Neural progenitor cell (in vitro differentiated cells): ENCODE measurements at places on chromosomes 11 and 22.
A peak's percentile ranks its signal among the peaks of the same experiment; 100 is the strongest.

DNA sequence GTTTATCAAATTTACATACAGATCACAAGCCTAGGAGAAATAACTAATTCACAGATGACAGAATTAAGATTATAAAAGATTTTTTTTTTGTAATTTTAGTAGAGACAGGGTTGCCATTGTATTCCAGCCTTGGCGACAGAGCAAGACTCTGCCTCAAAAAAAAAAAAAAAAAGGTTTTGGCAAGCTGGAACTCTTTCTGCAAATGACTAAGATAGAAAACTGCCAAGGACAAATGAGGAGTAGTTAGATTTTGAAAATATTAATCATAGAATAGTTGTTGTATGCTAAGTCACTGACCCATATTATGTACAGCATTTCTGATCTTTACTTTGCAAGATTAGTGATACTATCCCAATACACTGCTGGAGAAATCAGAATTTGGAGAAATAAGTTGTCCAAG is 99.2 kb downstream of the C11orf65 start:
- no peak for DNase-seq

DNA sequence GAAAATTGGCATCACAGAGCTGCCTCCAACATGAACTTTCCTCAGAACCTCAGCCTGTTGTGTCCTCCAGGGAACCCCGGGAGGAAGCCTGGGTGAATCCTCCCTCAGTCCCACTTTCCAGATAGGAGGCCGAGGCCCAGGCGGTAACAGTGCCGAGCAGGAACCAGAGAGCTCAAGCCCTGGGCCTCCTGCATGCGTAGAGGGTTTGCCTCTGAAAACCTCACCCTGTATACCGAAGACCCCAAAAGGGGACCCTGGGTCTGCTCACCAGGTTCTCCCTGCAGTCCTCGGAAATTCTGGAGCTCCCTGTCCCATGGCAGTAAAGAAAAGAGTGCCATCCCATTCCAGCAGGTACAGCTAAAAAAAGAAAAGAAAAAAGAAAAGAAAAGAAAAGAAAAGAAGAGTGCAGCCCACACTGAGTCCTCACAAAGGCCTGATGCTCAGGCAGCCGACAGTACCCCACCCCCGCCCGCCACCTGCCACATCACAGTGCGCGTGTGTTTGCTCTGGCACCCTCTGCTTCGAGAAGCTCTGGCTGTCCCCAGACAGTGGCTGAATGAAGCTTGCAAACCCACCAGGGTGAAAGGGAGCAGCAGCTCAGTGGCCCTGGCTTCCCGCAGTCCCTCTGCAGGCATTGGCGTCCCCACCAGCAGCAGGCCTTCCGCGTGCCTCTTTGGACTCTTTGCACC is 28.4 kb upstream of the FADD start:
- DNase-seq, result no peak

DNA sequence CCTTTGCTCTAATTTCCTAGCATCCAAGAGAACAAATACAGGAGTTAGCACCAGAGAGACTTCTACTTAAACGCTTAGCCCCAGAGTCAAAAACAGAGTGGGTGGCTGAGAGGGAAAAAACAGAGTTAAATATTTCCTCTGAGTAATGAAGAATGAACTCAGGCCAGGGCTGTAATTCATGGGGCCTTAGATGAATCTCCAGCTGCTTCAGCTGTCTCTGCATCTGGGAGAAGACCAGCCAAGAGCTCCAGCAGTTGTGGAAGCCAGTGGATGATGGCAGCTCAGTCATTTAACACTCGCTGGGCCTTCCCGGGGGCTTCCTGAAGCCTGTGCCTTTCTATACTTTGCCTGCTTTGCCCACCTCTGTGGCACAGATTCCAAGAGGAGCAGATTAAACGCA is 5.7 kb upstream of the ADAMTS15 start:
- DNase-seq, result no peak

- no peak for DNase-seq
Observed at GRCh38 chr11:126527651-126528050, 172.2 kb downstream of the ST3GAL4 start.

GRCh38 chr11:46836870-46837269 is 9.2 kb downstream of the CKAP5 start:
- no peak for DNase-seq

GRCh38 chr11:46526216-46527215 is 67.3 kb downstream of the AMBRA1 start:
- no peak for DNase-seq

DNA sequence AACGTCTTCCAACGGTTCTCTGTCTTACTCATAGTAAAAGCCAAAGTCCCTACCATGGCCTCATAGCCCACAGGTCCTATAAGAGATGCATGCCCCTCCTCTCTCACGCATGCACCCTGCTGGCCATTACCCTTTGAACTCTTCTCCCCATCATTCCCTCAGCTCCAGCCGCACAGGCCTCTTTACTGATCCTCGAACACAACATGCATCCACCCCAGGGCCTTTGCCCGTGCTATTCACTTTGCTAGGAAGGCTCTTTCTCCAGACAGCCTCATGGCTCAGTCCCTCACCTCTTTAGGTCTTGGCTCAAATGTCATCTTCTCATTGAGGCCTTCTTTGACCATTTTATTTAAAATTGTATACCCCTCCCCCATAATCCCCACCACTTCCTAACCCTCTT is 7.5 kb downstream of the AP1B1 start:
- no peak for DNase-seq

DNA sequence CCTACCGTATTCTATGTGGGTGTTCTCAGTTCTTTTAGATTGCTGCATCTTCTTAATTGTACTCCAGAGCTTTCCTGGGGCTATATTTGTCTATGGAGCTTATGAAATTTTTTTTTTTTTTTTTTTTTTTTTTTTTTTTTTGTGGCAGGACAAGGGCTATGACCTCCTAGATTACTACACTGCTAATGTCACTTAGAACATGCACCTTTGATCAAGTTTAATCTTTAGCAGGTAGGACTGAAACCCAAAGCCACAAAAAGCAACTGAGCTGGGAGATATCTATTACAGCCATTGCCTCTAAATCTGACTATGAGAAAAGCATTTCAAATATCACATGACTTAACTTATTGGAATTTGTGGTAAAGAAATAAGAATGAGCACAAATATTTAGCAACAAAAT is 21.7 kb upstream of the ABTB2 start:
- DNase-seq, result no peak

GRCh38 chr11:47538741-47539565 is 14.0 kb downstream of the CELF1 start:
- DNase-seq, result peak; percentile 31

DNA sequence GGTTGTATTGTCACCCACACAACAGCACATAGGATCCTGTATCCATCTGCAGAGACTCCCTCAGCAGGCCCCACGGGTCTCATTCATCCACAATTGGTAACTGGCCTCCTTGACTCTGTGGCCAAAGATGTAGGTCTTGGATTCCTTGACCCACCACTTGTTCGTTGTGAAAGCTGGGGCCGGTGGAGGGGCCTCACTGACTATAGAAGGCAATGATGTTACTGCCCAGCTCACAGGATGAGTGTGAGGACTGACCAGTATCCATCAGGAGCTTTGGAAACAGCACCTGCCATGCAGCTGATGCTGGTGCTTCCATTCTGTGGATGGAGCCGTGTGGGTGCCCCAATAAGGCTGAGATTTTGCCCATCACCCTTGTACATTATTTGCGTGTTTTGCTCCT is 615.7 kb downstream of the BRD1 start:
- no peak for DNase-seq

DNA sequence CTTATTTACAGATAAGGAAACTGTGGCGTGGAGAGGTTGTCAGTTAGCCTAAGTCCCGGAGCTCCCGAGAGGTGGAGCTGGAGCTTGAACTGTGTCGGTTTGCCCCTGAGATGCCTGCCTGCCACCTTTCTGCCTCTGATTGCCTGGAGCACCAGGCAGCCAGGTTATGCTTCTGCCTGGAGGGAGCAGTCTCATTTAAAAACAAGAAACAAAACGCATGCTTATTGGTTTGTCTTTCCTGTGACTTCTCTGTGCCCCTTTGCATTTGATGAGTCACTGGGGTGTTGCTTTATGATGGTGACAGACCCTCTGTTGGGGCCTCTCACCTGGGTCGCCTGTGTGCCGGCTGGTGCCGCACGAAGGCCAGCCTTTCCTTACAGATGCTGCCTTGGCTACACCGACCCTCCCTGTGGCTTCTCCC is 12.2 kb downstream of the AP2A2 start:
- DNase-seq, result no peak

GRCh38 chr11:65445604-65446445 is 23.2 kb downstream of the NEAT1 start:
- DNase-seq, result no peak

GRCh38 chr11:62195945-62196344 is 5.9 kb downstream of the SCGB1D1 start:
- peak; percentile 16 for DNase-seq

- DNase-seq, result no peak
Observed at GRCh38 chr11:121524233-121524631, 71.5 kb upstream of the SORL1-AS1 start.

GRCh38 chr22:36873614-36874308 is 13.0 kb downstream of the NCF4 start:
- DNase-seq, result peak; percentile 35

DNA sequence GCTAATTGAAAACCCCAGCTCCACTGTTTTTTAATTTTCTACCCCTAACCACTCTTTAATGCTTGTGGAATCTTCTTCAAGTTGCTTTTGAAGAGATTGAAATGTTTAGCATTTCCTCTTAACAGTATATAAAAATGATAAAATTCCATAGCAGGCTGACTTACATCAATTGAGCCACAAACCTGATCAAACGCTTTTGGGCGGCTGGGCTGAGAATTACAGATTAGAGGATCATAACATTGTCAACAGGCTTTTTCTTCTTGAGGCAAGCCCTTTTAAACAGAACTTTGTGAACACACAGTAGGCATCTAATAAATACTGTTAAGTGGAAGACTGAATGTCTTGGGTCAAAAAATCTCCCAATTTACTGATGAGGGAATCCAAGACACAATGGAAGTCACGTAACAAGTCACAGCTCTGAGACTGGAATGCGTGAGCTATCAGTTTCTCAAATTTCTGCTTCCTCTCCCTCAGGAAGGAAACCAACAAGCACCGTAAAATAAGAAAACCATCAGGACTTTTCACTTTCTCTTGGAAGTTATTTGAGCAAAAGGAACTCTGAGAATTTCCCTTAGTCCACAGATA is 50.0 kb upstream of the CCDC89 start:
- peak; percentile 17 for DNase-seq

GRCh38 chr22:42317008-42317407 is 46.6 kb upstream of the TCF20 start:
- no peak for DNase-seq

DNA sequence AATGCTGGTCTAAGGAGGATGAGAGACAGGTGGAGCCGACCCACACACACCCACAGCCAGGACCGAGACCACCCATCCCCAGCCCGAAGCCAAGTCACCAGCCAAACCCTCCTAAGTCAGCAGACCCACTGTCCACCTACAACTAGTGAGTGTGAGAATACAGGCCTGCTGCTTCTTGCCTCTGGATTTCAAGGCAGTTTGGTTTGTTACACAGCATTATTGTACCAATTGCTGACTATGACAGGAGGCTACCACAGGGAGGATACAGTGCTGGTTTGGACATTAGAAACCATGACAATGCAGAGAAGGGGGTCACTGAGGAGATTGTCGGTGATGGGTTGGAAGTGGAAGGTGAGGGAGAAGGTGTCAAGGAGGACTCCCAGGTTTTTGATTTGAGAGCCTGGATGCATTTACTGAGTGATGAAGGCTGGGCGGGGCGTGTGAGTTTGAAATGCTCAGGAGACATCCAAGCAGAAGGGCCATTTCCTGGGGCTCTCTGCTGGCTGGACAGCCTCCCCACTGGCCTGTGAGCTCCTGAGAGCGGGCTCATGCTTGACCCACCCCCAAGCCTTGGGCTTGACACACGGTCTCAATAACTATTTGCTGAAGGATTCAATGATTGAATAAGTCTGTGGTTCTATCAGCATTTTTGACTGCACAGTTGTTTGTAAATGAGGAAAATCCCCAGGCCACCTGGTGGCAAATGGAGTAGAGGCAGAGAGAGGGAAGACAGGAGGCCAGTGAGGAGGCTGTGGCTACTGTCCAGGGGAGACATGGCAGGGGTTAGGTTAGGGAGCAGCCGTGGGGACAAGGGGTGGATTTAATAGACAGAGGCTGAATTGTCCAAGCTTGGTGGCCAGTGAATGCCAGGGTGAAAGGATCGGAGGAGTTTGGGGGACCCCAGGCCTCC is 9.4 kb upstream of the SSTR3 start:
- no peak for DNase-seq

GRCh38 chr22:32625985-32626384 is 151.4 kb downstream of the FBXO7 start:
- DNase-seq, result no peak

- DNase-seq, result no peak
Observed at GRCh38 chr11:57473285-57473841, 13.0 kb downstream of the RTN4RL2 start.

- no peak for DNase-seq
Observed at GRCh38 chr11:11396301-11397035, 43.4 kb upstream of the CSNK2A3 start.

DNA sequence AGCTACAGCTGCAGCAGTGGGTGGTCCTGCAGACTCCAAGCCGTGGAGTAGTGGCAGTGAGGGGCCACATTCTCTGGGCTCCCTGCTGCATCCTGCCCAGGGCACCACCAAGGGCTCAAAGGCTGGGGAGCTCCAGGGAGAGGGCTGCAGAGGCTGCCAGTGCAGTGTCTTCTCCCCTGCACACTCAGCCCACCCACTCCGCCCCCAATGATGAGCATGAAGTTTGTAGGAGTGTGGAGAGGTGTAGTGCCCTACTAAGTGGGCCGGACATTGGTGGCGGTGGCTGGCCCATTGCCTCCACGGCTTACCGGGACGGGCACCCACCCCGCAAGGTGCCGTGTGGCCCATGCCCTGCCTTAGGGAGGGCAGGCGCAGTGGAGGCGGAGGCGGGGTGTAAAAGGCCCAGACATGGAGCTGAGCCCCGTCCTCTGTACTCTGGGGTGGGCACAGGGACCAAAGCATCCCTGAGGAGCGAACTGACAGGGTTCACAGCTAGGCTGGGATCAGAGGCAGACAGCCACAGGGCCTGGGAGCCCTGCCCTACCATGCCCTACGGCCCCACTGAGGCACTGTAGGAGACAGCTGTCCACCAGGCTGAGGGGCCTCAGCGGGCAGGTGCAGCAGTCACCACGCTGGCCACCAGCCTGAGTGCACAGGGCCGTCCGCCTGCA is 18.9 kb downstream of the ARVCF start:
- no peak for DNase-seq

GRCh38 chr22:39534092-39534506 is 1.6 kb upstream of the RPS19BP1 start:
- no peak for DNase-seq
